ENCODE measurements at places on chromosomes 11 and 22. TPM values are rescaled to one million over a fixed set of nuclear protein-coding genes. Genes with fewer than 3 reads are reported as not detected.

DNA sequence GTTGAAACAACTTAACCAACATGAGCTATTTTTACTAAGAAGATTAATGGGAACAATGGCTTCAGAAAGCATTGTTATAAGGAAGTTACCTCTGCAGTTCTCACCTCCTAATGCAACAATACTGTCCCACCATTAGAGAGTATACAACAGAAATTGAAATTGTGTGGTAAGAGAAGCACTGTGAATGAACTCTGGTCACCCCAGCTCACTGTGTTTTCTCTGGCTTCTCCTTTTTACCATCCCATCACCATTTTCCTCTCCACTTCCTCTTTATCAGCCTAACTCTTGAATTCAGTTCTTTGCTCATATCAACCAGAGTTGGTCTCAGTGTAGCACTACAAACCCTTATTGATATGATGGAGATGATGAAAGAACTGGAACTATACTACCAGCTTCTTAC is 138.0 kb upstream of the POU2AF2 start:
- DNase-seq: no peak

Gene CNTF
- 0.19 TPM for polyA plus RNA-seq

Gene KRTAP5-10
- polyA plus RNA-seq: not detected

Gene SLC22A8
- polyA plus RNA-seq: not detected

GRCh38 chr22:31544481-31545480 is 48.4 kb downstream of the SFI1 start:
- DNase-seq: no peak

Gene CDHR5
- 0.07 TPM for polyA plus RNA-seq

- no peak for DNase-seq
These were observed 30.0 kb downstream of the PARVG start for GRCh38 chr22:44210722-44211121.

- DNase-seq: no peak
These were observed 45.9 kb upstream of the PPP6R3 start for GRCh38 chr11:68414496-68415221.

GRCh38 chr22:21677606-21678443 is 12.0 kb downstream of the PPIL2 start:
- DNase-seq: no peak

- no peak for DNase-seq
These were observed 10.2 kb upstream of the P4HA3 start for GRCh38 chr11:74321487-74322188.

GRCh38 chr11:121763526-121763925 is 310.8 kb upstream of the SORL1-AS1 start:
- no peak for DNase-seq

Gene ADORA2A
- 5.5 TPM for polyA plus RNA-seq

DNA sequence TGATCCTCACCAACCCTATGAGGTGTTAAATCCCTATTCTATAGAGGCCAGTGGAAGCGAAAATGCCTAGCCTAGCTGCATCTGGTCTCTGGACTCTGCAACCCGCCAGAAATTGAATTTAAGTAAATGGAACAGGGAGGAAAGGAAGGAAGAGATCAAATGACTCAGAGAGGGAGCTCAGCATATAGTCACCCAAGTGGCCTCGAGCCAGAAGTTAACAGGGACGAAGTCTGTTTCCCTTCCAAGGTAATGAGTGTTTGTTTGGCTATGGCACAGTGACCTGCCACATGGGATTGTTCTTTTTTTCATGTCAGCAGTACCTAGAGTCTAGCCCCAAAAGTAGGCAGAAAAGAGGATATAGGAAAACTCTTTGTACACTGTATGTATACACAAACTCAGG is 66.3 kb downstream of the PAK1 start:
- DNase-seq: peak; percentile 17

DNA sequence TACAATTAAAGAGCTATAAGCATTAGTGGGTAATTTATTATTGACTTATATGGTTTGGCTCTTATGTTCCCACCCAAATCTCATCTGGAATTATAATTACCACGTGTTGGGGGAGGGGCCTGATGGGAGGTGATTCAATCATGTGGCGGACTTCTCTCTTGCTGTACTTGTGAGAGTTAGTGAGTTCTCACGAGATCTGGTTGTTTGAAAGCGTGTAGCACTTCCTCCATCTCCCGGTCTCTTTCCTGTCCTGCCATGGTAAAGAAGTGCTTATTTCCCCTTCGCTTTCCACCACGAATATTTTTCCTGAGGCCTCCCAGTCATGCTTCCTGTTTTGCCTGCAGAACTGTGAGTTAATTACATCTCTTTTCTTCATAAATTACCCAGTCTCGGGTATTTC is 28.1 kb upstream of the CHORDC1 start:
- DNase-seq: no peak

Gene FLRT1
- 0.22 TPM for polyA plus RNA-seq

- no peak for DNase-seq
These were observed 3.8 kb downstream of the USP47 start for GRCh38 chr11:11845551-11845950.

DNA sequence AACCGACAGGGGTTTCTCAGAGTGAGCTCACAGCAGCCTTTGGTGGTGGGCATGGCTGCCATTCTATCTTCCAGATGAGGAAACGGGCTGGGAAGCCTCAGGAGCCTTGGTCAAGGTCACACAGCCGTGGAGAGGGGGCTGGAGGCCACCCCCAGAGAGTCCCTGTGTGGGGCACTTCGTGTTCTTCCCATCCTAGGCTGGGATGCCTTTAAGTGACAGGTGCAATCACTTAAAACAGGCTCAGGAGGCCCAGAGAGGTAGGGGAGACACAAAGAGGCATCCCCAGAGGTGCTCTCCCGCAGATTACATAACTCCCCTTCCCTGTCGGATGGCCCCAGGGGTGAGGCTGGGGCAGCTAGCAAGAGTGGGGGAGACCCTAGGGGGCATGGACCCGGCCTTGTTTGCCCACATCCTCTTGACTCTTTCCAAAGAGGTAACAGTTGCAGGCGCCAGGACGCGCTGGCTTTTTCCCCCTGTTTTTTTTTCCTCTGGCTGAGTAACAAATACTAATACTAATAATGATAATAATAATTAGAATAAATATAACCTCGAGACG is 17.5 kb upstream of the SHISAL1 start:
- no peak for DNase-seq

GRCh38 chr22:44200855-44201550 is 20.3 kb downstream of the PARVG start:
- DNase-seq: no peak

DNA sequence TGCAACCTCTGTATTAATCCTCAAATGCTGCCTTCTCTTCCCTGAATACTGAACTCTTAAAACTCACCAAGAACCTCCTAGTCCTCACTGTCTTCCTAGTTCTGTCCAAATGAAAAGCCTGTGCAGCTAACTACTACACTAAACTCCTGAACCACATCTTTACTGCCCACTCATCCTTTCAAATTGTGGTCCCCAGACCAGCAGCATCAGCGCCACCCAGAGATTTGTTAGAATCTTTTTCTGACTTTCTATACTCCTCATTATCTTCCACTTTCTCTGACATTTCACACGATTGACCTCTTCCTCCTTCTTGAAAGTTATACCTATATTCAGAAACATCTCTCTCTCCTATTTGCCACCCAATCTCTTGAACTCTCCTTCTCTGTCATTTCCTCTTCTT is 461.3 kb downstream of the DLG2 start:
- no peak for DNase-seq

Gene SLC22A12
- polyA plus RNA-seq: not detected

DNA sequence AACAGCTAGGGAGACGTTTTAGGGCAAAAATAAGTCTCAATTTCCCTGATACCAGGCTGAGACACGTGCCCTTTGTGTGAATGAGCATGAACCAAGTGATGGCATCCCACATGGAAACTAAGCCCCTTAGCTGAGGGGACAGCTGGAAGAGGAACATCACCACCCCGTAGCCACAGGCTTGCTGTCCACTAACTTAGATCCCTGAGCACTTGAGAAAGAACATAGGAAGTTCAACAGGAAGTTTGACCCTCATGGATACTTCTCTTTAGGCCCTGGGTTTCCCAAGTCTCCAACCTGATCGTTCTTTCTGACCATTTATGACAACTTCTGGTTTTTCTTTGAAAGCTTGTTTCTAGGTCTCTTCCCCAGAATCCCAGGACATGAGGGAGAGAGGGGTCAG is 11.6 kb upstream of the CKAP5 start:
- no peak for DNase-seq

- no peak for DNase-seq
These were observed 47.1 kb downstream of the BID start for GRCh38 chr22:17726928-17727897.

Gene CARD16
- polyA plus RNA-seq: 12.8 TPM

DNA sequence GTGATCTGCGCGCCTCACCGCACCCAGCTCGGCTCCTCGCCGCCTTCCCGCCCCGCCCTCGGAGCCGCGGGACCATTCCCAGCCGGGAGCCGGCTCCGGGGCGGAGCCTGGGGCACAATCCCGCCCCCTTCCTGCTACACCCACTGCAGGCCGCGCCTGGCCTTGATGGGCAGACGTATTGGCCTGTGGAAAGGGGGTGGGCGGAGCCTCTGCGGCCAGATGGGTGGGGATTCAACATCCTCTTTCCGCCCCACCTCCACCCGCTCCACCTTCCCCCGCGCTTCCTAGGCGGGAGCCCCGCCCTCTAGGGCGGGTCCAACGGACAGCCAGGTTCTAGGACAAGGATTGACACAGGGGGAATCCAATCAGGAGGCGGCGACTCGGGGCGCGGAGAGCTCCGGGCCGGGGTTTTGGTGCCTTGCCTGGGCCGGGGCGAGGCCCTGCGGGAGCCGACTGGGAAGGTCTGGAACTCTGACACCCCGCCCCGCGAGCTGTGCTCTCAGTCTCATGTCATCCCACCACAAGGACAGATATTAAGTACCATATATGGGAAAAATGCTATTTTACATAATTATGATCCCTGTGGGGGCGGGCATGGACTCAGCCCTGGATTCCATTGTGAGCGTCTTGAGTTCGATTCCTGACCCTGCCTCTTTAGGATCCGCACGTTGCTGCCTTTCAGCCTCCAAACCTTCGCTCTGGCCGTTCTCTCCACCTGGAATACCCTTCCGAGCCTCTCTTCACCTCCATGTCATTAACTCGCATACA is at the start of gene MYH9:
Gene MYH9 (minus strand): TSS at position 9 of the 768 bp plus-strand sequence. CDS start 38,731 bp downstream, outside the sequence.
- DNase-seq: peak; percentile 100

Gene ENTHD1
- not detected for polyA plus RNA-seq

DNA sequence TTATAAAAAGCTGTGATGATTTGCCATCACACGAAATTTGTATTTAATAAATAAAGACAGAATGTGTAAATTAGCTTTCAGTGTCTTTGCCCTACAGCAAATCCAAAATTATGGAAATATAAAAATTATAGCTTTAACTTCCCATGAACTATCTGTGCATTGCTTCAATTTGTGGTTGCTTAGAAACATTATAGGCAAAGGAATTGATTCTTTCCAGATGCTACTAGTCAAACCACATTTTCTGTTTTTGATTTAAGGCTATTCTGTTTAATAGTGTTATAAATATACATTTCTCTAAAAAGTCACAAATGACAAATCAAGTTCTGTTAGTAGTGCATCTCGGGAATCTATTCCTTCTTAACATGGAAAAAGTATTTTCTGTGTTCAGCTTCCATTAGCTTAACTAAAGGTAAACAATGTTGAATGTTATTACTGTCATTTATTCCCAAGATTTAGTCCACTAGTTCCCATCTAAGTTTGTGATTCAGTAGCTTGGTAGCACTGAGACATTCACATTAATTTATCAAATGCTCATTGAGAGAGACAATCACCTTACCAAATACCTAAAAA is 1086.3 kb upstream of the CCDC90B start:
- DNase-seq: no peak

DNA sequence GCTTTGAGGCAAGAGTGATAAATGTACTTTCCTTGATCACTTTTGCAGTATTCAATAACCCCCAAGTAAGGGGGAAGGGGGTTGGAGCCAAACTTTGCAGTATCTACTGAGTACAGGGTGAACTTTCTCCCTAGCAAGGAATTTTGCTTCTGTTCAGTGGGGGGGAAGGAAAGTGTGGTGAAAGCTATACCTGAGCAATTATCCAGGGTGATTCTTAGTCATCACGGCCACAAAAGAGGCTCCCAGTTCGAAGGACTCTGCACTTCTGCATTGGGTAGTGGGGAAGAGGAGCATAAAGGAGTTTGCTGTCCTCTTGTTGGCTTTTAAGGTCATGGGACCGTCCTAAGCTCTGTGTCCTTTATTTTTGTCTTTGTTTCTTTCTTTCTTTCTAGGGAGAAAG is 346.5 kb upstream of the SYN3 start:
- DNase-seq: no peak

DNA sequence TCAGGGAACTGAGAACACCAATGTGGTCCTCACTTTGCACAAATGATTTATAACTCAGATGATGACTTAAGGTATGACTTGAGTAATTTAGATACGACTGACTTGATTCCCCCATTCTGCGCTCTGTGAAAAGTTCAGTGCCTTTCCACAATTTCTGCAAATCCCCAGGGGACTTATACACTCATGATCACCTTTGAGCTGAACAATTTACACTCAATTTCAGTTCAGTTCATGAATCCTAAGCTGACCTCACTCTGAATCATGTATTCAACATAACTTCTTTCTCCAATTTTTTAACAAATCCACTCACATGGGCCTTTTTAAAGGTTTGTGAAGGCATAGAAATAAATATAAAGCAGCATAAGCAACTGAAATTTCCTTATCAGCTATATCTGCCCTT is 274.2 kb downstream of the FAM76B start:
- no peak for DNase-seq

Gene CACNA1I
- polyA plus RNA-seq: 0.04 TPM
